HTR-8/SVneo (cell line): ENCODE measurements at places on chromosomes 11 and 22.

GRCh38 chr11:13098616-13099289 is 89.6 kb downstream of the RASSF10 start:
- no peak for DNase-seq

DNA sequence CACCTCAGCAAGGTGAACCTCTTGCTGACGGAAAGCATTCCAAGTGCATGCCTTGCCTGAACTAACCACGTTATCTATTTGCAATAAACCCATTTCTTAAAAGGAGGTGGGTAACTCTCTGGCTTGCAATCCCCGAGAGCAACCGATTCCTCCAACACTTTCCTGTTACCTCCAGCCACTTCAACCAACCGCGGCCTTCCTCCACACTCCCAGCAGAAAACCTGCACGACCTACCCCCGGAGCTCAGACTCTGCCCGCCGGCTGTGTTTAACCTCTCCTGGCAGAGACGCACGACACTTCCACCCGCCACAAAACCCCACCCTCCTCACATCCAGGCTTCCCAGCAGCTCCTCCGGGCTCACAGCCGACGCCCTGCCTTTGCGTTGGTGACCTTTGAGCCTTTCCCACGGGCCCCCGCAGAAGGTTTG is 708 bp downstream of the SCO2 start:
- DNase-seq = no peak

GRCh38 chr22:41237036-41237706 is 3.6 kb downstream of the CHADL start:
- DNase-seq = no peak

DNA sequence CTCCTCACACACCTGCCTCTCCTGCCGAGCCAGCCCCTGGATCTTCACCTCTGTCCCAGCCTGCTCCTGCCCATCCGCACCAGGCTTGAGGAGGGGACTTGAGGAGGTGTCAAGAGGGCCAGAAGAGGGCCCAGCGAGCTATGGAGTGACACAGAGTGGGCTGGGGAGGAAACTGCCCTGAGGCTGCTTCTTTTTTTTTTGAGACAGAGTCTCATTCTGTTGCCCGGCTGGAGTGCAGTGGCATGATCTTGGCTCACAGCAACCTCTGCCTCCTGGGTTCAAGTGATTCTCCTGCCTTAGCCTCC is 21.9 kb upstream of the CDON start:
- DNase-seq = no peak

DNA sequence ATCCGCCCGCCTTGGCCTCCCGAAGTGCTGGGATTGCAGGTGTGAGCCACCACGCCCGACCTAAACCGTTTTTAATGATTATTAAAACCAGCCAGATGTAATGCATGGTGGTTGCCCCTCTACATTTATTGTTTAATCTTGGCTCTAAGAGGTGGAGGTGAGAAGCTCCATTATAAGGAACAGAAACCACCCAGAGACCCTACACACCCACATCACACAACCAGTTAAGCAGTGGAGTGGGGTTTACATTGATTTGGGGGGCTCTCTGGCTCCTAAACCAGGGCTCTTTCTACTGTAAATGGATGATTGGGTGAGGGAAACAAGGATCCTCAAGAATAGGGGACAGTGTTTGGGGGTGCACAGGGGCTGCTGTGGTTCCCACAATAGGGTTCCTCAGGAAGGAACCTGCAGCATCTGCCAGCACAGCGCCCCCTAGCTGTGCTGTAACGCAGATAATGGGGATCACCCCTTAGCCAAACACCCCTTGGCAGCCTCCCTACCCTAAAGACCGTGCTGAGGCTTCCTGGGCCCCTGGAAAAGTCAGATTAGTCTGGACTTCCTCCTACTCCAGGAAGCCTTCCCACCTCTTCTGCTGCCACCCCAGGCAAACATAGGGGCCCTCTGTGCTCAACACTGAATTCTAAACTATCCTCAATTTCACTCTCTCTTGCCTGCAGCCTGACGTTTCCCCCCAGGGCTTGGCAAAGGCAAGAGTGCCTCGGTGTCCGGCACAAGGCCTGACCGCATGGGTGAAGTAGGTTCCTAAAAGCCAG is 2.4 kb downstream of the MPST start:
- DNase-seq = no peak

- DNase-seq = no peak
These were observed 1.4 kb downstream of the OSM start for GRCh38 chr22:30265131-30265720.

GRCh38 chr11:133271206-133271605 is 261.1 kb downstream of the OPCML start:
- DNase-seq = no peak

DNA sequence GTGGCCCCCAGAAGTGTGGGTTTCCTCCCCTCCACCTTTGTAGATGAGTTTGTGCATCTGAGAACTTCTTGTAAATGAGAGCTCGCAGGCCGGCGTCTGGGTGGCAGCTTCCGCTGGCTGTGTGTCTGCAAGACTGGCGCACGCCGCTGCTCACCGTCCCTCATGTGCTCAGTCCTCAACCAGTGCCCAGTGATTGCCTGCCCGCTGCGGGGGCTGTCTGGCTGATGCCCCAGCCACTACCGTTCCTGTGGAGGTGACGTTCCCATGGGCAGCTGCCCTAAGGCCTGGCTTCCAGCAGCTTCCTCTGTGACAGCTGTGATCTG is 8.8 kb downstream of the TBX1 start:
- DNase-seq = no peak

DNA sequence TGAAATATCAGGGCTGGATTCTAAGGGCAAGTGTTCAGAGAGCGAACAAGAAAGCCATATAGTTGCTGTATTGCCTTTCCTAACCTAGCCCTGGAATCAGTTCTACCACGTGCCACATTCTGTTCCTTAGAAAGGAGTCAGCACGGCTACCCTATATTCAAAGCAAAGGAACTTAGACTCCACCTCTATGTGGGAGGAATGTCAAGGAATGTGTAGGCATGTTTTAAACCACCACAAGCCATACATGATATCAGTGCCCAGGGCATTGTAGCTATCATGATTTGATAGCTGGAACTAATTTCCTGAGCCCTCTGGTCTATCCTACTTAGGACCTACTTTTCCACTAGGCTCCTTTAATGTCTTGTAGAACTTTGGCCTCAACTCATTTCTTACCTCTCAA is 2.5 kb upstream of the EIF4ENIF1 start:
- no peak for DNase-seq

DNA sequence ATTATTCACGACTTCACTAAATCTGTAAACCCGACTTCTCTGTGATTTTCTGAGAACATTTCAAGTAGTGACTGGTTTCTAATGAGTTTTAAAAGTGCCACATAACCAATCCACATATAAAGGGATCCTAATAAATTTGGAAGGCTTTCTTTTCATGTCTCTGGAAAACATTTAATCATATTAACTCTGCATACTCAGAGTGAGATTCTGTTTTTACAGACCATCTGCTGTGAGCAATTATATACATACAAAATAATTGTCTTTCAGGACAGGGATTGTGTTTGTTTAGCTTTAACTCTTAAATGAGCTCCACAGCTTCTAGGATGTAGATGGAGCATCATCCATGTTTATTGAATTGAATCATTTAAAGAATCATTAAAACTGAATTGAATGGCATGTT is 65.1 kb downstream of the PRMT3 start:
- DNase-seq = no peak

DNA sequence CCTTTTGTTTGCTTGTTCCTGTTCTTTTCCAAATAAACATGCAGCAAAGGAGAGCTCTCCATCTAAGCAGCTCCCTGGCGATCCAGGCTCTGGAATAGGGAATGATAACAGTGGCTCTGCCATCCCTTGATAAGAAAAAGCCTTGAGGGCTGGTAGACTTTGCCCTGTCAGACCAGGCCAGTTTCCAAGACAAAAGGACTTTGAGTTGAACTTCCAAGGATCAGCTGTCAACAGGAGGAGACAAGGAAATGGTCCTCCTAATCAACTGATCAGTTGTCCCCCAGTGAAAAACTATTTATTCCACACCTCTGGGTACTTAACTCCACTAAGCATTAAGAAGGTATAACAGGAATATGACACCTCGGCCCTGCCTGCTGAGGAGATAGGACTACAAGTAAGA is 127.8 kb downstream of the PARVA start:
- no peak for DNase-seq

GRCh38 chr22:44151676-44152075 is 29.0 kb upstream of the PARVG start:
- peak; percentile 53 for DNase-seq

- DNase-seq = peak; percentile 23
These were observed 100.5 kb upstream of the RRM1 start for GRCh38 chr11:3994030-3994640.

DNA sequence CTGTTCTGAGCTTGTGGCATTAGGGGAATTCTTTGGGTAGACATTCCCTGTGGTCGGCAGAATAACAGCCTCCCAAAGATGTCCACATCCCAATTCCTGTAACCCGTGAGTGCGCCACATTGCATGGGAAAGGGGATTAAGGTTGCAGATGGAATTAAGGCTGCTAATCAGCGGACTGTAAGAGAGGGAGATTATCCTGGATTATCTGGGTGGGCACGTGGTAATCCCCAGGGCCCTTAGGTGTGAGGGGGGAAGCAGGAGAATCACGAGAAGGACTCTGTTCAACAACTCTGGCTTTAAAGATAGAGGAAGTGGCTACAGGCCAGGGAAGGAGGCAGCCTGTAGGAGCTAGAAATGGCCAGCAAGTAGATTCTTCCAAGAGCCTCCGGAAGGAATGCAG is 16.0 kb downstream of the CACNG2 start:
- DNase-seq = no peak

DNA sequence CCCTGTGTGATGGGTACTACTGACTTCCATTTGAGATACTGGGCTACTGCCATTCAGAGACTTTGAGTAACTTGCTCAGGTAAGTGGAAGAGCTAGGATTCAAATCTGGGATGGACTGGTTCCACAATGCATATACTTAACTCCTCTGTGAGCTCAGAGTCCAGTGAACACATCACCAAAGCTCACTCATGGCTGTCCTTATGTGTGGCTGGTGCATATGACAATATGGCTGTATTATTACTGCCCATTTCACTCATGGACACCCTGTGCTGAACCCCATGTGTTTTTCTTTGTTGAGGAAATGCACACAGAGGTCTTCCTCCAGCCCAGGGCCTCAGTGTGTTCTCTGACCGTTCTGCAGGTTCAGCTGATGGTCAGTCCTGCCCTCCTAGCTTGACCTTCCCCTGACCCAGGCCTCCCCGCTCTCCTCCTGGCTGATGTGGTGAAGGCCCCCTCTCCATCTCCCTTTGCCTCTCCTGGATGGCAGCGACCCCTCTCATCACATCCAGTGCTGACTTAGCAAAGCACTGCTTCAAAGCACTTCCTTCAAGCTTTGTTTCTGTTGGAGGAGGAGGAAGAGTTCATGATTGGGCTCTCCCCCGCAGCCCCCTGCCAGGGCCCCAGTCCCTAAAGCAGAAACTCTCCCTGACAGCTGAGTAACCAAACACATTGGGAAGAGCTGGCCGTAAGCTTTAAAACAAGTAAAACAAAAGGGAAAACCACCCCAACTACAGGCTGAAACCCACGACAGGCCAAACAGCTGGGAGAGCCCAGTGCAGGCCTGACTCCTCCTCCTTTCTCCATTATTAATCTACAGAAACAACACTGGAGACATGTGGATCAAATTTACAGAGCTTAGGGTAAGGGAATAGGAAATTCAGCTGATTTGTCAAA is 101.2 kb downstream of the NAT10 start:
- no peak for DNase-seq

- DNase-seq = no peak
These were observed 5.3 kb downstream of the KCNK7 start for GRCh38 chr11:65590240-65590738.

DNA sequence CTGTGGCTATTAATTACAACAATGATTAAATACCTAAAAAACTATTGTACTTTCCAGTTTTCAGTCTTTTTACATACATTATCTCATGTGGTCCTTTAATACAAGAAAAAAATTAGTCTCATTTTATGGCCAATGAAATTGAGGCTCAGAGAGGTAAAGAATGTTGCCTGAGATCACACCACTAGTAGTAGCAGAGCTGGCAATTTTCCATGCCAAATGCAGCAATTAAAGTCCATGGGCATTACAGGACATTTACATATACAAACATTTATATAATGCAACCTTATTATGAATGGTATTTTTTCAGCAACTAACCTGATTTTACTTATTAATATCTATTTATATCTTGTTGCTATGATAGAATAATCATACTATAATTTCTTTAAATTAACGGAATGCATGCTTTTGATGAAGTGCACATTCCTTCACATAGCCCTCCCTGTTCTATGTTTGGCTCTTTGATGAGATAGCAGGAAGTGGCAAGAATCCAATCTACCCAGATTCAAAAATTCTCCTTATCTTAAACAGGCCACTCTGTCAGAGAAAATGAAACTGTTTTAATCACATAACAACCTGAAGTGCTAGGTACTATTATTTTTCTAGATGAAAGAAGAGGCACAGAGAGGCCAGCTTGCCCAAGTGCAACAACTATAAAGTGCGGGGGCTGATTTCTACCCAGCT is 120.9 kb upstream of the LDLRAD3 start:
- no peak for DNase-seq

GRCh38 chr11:70278994-70279393 is 8.5 kb downstream of the PPFIA1 start:
- no peak for DNase-seq

GRCh38 chr11:67167091-67167490 is 48.0 kb downstream of the KDM2A start:
- DNase-seq = no peak

DNA sequence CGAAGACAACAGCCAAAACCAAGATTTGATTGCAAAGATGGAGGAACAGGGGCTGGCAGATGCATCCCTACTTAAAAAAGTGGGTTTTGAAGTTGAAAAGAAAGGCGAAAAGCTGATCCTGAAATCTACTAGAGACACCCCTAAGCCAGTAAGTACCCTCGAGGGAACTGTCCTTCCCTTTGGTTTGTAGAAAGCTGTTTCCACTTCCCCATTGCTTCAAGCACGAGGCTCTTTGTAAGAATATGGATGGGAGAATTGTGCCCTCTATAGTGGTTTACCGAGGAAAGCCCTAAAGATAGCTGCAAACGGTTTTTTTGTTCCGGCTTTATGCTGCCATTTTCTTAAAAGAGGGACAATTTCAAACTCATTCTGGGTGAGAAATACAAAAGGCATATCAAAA is 133.9 kb downstream of the WNT7B start:
- no peak for DNase-seq

- no peak for DNase-seq
These were observed 56.2 kb downstream of the DENND5A start for GRCh38 chr11:9208726-9209501.

GRCh38 chr11:83528225-83528624 is 242.1 kb upstream of the CCDC90B start:
- DNase-seq = no peak

GRCh38 chr22:26768952-26769351 is 111.6 kb downstream of the MIAT start:
- DNase-seq = no peak

- no peak for DNase-seq
These were observed 729.0 kb downstream of the FAM181B start for GRCh38 chr11:82004537-82005213.
